ENCODE measurements at places on chromosomes 6 and 20.

GRCh38 chr6:104941729-104942091 is 15.2 kb upstream of the LIN28B start:
- no peak for DNase-seq

DNA sequence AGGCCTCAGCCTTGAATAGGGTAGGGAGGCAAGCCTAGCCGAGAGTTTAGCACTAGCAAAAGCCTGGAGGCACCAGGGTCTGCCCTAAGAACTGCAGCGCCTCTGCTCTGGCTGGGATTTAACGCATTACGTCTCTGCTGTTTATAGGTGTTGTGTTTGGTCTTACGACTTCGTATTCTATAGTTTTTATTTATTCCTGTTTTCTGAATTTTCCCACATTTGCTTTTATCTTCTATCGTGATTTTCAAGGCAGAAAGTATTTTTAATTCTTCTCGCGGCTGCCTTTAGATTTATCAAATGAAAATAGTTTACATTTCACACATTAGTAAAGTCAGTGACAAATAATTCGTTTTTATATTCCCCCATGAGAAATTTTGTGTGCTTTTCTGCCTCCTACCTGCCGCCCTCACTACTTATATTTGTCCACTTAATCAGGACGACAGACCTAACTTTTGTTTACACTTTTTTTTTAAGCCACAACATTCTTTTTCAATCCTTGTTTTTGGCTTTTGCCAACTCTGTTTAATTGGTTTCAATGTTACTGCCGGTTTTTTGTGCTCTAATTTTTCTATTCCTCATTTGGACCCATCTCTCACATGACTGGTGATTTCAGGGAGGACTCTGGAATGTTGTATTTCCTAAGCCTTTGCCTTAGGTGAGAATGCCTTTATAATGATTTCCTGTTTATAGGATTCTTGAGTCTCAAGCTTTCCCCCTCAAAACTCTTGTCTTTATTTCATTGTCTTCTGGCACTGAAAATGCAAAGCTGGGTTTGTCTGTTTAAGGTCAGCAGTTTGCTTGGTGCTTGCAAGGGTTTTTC is 1.3 kb upstream of the LZTS3 start:
- DNase-seq = no peak

DNA sequence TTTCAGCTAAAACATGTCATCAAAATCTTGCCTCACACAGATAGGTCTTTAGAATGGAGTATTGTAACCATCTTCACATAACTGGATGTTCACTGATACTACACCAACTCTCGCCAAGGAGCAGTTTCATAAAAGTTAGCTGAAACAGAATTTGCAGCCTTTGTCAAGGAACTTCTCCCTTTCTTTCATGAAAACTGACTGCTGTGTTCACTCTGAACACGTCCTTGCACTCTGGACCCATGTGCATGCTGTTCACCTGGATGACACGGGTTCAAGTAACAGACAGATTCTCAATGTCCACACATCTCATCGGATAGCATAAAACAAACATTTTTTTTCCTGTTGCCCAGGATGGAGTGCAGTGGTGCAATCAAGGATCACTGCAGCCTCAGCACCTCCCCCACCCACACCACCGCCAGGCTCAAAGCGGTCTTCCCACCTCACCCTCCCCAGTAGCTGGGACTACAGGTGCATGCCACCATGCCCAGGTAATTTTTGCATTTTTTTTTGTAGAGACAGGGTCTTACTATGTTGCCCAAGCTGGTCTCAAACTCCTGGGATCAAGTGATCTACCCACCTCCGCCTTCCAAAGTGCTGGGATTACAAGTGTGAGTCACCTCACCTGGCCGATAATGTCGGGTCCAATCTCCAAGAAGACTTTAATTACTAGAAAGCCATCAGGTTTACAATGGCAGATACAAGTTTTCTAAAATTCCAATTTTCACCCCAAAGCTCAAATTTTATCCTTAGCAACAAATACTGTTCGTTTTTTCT is 9.4 kb downstream of the DIDO1 start:
- no peak for DNase-seq

- DNase-seq = no peak
These were observed 875.9 kb downstream of the HACE1 start for GRCh38 chr6:103983860-103984259.

GRCh38 chr20:50333812-50334211 is 143.2 kb downstream of the CEBPB start:
- DNase-seq = no peak

GRCh38 chr6:2488578-2488977 is 243.2 kb upstream of the GMDS start:
- DNase-seq = no peak

DNA sequence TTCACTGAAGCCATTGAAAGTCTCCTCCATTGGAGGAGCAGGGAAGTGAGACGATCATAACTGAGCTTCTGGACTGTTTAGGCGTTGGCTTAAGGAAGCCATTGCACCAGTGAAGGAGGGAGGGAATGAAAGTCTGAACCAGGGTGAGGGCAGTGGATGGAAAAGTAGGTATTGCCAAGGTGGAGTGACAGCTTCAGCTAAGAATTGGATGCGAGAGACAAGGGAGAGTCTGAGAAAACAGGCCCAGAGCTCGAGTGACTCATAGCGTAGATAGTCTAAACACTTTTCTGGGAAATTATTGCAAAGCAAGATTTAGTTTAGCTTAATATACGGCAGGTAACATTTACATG is 4.5 kb downstream of the DSP start:
- DNase-seq = no peak

DNA sequence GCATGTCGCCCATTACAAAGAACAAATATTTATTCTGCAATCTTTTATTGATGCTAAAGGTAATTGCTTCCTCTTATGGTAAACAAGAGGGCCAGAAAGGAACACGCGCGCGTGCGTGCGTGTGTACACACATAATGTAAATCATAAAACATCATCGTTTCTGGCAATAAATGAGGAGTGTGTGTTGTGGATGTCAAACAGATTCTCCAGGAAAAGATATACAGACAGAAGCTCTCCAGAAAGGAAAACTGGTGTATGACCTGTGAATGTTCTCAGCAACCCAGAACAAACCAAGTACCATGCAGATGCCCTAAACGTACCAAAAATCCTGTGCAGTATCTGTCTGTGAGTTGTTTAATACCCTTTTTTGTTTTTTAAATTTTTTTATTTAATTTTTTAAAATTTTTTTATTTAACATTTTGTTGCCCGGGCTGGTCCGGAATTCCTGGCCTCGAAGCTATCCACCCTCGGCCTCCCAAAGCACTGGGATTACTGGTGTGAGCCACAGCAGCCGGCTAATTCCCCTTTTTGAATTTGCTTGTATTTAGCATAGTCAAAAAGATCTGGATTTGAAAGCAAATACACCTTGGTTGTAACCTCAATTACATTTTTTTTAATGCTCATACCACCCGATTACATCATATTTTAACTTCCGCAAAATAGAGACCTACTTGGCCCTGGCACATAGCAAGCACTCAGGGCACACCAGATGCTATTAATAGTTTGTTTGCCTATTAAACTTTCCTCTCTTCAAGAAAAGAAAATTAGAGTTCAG is 909 bp upstream of the NUDT3 start:
- DNase-seq = no peak

DNA sequence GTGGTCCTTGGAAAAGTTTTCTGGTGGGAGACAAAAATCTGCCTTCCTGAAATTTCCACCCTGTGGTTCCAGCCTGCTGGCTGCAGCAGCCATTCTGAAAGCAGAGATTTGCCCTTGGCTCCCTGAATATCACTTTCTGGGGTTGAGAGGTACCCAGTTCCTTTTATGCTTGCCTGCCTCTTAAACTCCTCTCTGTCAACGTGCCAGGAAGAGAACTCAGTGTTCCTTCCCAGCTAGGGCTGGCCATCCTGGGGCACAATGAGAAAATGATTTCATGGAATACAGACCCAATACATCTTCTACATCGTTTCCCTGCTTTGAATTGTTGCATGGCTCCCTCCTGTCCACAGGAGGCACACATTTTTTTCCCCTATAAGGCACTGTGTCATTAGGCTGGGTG is 1.6 kb upstream of the DSN1 start:
- DNase-seq = no peak

- DNase-seq = no peak
These were observed 35.8 kb downstream of the ZBTB46 start for GRCh38 chr20:63795178-63795830.

GRCh38 chr6:160368670-160369069 is 20.5 kb downstream of the SLC22A3 start:
- no peak for DNase-seq

GRCh38 chr20:21643417-21643816 is 62.0 kb upstream of the PAX1 start:
- DNase-seq = no peak

GRCh38 chr20:52923123-52923937 is 48.8 kb upstream of the TSHZ2 start:
- DNase-seq = no peak

DNA sequence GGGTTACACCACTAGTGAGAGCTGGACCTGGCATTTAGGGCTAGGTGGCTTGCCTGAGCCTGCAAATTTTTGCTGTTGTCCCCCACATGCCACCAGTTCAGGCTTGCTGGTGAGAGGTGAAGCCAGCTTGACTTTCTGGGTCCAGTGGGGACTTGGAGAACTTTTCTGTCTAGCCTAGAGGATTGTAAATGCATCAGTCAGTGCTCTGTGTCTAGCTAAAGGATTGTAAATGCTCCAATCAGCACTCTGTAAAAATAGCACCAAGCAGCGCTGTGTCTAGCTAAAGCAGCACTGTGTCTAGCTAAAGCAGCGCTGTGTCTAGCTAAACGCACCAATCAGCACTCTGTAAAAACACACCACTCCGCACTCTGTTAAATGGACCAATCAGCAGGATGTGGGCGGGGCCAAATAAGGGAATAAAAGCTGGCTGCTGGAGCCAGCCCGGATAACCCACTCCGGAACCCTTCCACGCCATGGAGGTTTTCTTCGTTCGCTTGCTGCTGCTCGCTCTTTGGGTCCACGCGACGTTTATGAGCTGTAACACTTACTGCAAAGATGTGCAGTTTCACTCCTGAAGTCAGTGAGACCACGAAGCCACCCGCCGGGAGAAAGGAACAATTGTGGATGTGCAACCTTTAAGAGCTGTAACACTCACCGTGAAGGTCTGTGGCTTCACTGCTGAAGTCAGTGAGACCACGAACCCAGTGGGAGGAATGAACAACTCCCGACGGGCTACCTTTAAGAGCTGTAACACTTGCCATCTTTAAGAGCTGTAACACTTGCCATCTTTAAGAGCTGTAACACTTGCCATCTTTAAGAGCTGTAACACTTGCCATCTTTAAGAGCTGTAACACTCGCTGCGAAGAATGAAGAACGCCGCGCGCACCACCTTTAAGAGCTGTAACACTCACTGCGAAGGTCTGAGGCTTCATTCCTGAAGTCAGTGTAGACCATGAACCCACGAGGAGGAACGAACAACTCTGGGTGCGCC is 27.3 kb downstream of the GMPR start:
- no peak for DNase-seq

GRCh38 chr6:148771212-148771601 is 24.4 kb downstream of the UST start:
- DNase-seq = no peak

- DNase-seq = no peak
These were observed 21.0 kb upstream of the FYN start for GRCh38 chr6:111894272-111894671.

DNA sequence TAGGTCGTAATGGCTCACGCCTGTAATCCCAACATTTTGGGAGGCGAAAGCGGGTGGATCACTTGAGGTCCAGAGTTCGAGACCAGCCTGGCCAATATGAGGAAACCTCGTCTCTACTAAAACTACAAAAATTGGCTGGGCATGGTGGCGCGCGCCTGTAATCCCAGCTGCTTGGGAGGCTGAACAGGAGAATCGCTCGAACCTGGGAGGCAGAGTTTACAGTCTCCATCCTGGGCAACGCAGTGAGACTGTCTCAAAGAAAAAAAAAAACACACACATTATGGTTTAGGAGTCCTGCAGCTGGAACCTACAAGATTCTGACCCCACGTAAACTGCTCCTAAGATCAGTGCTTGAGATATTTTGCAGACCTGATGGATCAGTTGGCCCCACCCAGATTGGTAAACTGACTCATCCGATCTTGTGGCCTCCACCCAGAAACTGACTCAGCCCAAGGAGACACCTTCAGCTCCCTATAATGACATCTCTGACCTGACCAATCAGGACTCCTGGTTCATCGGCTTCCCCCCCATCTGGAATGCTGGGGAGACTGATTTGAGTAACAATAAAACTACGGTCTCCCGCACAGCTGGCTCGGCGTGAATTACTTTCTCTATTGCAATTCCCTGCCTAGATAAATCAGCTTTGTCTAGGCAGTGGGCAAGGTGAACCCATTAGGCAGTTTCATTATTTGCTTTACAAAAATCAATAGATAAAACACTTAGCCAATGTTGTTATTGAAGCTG is 96.2 kb upstream of the BTN3A2 start:
- no peak for DNase-seq

Measured in NCI-H1436 treated with DMSO at 0.1 percent for 48 hours (cell line).